Urothelium cell line (cell line): ENCODE measurements at places on chromosomes 7 and 10.

DNA sequence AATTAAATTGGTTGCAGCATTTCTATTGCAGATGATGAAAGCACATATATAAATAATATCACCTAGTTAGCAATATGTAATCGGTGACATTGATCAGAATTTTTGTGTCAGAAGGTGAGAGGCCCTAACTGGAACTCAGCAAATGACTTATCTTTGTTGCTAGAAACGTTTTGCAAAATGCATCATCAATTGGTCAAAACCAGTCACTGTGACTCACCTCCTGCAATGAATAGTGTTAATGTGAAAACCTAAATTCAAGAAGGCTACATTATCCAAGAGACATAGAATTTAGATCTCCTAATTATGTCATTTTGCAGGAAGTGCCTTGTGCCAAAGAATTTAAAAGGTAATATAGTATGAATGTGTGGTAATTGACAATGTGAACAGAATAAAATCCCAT is 9.8 kb upstream of the PNLIPRP3 start:
- DNase-seq: no peak

- no peak for DNase-seq
These were observed 165.5 kb downstream of the FAM107B start for GRCh38 chr10:14609178-14609577.

- no peak for DNase-seq
These were observed 86.7 kb downstream of the ADCY1 start for GRCh38 chr7:45660901-45661211.

DNA sequence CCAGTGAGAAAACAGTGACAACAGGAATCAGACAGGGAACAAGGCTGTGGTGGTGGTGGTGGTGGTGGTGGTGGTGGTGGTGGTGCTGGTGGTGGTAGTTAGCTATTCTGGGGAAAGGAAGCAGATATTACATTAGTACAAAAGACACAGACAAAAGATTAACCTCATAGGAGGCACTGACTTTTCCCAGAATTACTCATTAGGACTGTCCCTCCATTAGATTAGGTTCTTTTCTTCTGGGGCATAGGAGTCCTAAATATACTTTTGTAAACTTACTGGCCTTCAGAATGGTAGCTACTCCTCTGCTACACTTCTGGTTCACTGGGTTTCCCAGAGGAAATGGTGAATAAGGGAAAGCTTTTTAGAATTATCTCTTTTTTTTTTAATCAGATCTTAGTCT is 156.6 kb upstream of the SEMA3D start:
- no peak for DNase-seq

DNA sequence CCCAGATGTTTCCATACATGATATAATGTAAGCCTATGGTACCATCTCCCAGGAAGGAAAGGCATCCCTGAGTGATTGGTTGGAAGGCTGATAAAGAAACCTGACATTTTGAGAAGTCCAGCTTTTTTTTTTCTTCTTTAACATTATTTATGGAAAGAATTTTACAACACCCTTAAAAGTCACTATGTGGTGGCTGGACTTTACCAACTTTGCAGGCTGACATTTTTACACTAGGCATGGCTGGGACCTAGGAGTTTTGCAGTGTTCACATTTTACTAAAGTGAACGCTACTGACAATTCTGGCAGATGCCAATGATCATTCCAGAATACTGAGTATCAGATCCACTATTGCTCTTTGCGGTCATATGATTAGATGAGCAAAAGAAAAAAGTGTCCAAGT is 239.9 kb downstream of the GLI3 start:
- DNase-seq: no peak

GRCh38 chr7:90843472-90843871 is 247.4 kb downstream of the CDK14 start:
- DNase-seq: no peak

DNA sequence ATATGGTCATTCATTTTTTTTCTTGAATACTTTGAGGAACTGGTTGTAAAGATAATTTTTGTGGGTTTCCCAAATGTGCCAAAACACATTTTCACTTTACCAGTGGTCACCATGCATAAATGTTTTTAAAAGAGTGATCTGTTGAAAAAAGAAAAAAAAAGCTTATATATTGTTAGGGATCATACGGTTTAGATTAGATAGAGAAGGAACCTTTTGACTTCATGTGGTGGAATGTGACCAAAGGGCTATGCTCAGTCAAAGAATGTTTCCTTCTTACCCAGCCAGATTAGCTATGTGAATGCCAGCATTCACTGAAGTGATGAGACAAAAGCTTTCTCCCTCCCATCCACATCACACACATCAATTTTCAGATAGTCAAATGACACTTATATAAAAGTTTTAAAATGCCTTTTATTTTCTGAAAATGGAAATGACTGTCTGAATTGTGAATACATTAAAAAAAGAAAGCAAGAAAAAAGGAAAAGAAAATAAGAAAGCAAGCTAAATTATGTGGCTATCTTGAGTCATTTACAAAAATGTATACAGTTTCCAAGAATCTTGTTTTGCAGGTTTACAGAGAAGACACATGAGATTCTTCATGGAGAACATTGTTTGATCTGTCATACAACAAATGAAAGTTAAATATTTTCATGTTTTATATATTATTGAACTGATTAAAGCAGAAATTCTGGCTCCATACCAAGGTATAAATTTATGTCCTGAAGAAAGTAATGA is 8.6 kb upstream of the CPED1 start:
- no peak for DNase-seq
